ENCODE measurements at places on chromosomes 11 and 22.

- DNase-seq = no peak
Measured at GRCh38 chr22:43440556-43440955, 28.7 kb downstream of the MPPED1 start.

- DNase-seq = no peak
Measured at GRCh38 chr11:68115285-68115684, 5.9 kb downstream of the CHKA start.

GRCh38 chr22:27651486-27651885 is 150.1 kb downstream of the MN1 start:
- DNase-seq = no peak

GRCh38 chr22:30459181-30460052 is 12.4 kb downstream of the SEC14L3 start:
- no peak for DNase-seq

GRCh38 chr11:119370486-119371046 is 10.9 kb downstream of the USP2 start:
- no peak for DNase-seq

GRCh38 chr11:105236664-105237063 is 97.1 kb upstream of the CARD18 start:
- DNase-seq = no peak

Measured in cortex of kidney (tissue), 1 donor.